ENCODE measurements at places on chromosomes 1 and 21.

DNA sequence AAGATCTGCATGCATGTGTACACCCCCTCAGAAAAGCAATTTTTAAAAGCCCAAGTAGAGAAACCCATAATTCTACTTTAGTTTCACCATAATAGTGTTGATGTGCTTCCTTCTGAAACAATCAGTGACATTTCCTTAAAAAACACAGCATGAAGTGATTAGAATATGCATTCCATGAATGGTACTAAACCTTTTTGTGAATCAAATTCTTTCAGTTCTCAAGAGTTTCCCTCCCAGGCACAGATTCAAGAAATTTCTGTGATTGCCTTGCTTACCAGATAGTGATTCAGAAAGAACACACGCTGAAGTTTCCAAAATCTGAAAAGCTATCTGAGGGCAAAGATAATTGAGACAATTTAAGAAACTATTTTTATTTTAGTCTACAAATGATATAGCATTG is 136.4 kb upstream of the ADGRL2 start:
- no peak for DNase-seq

GRCh38 chr1:210239349-210240111 is 6.9 kb downstream of the SERTAD4 start:
- DNase-seq, result no peak

DNA sequence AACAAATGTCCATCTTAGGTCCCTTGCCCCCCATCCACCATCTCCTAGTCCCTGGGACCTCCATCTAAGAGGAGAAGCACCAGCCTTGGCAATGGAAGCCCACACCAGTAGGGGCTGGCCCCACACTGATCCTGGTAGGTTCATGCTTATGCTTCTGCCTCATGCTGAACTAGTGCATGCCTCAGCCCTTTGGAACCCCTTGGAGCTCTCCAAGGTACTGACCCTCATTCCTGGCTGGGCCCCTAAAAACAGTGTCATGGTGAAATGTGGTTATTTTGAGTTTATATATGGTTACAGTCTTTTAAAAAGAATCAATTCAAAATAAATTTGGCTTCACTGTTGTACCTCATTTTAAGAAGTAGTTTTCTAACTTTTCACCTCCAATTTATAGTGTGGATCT is 108.3 kb downstream of the HIVEP3 start:
- DNase-seq, result peak; percentile 57

GRCh38 chr1:36773827-36774541 is 260.3 kb downstream of the GRIK3 start:
- DNase-seq, result no peak

- DNase-seq, result no peak
Observed at GRCh38 chr21:17428484-17428869, 84.4 kb upstream of the CXADR start.

DNA sequence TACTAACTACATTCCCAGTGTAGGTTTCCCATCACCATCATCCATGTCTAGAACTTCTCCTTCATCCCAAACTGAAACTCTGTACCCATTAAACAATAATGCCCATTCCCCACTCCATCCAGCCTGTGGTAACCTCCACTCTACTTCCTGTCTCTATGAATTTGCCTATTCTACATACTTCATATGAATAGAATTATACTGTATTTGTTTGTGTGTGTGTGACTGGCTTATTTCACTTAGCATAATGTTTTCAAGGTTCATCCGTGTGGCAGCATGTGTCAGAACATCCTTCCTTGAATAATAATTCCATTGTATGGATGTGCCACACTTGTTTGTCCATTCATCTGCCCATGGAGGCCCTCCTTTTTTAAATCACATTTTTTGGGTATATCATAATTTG is 35.7 kb downstream of the ATP2B4 start:
- no peak for DNase-seq

DNA sequence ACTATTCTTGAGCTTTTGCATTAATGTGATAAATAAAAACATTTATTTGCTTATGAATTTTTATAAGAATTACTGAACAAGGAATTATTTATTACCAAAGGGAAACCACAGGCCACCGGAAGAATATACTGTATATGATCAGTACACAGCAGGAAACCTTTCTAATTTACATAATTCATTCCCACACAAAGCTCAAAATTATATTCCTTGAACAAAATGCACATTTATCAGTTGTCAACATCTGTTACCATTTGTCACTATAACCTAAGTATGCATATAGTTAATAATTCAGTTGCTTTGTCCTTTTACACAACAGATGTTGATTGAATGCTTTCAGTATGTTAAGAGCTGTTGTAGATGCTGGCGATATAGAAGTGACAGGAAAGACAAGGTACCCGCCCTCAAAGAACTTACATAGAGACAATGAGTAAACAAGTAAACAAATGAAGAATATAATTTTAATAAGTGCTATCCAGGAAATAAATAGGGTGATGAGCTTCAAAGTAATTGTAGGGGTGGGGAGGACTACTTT is 27.2 kb downstream of the VPS45 start:
- no peak for DNase-seq

DNA sequence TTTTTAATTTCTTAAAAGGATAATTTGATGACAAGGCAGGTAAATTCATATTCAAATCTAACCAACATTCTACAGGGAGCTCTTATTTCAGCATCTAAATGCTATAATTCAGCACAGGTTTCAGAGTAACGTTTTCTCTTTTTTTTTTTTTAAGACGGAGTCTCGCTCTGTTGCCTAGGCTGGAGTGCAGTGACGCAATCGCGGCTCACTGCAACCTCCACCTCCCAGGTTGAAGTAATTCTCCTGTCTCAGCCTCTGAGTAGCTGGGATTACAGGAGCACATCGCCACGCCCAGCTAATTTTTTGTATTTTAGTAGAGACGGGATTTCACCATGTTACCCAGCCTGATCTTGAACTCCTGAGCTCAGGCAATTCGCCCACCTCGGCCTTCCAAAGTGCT is 66.5 kb downstream of the EIF4G3 start:
- no peak for DNase-seq

GRCh38 chr1:151267760-151268159 is 13.2 kb downstream of the PSMD4 start:
- DNase-seq, result no peak

DNA sequence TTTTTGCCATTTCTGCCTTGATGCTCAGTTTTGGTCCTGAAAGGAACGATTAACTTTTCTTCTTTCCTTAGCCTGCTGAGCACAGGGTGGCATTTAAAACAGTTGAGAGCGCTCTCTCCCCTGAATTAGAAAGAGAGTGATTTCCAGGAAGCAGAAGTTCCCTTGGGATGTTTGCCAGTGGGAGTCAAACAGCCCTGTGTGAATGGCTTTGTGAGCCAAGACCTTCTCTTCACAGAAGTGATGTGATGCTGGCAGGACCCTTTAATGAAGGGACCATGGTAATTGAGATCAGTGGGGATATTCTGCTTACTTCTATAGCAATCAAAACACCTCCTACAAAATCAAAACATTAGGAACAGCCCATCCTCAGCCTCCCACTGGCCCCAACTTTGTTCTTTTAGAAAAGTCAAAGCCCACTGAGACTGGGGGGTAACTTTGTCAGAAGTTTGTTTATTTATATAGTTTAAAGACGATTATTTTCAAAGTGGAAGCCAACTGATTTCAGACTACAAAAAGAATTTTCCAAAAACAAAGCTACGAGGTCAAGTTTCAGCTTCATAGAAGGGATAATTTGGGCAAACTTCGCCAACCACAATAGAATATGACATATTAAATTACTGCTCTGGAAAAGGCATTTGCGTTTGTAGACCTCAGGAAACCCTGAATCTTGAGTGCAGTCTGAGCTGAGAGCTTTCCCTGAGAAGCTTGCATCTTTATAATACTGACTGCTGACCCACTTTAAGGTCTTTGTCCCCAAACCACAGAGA is 122.7 kb downstream of the GABPA start:
- no peak for DNase-seq

DNA sequence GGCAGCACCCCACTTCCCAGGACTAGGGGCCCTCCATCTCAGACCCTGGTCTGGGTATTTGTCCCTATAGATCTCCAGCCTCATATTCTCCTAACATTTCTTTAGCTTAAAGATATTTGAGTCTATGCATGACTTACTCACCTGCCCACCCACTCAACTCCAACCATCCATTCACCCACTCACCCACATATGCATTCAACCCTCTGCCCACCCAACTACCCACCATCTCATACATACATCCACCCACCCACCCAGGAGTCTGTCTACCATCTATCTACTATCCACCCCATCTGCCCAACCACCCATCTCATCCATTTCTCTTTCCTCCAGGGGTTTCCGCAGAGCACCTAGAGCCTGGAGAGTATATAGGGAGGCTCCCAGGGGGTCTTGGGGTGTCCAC is 42.7 kb downstream of the FAAH start:
- DNase-seq, result no peak

GRCh38 chr1:7388141-7388487 is 383.0 kb upstream of the VAMP3 start:
- DNase-seq, result no peak

DNA sequence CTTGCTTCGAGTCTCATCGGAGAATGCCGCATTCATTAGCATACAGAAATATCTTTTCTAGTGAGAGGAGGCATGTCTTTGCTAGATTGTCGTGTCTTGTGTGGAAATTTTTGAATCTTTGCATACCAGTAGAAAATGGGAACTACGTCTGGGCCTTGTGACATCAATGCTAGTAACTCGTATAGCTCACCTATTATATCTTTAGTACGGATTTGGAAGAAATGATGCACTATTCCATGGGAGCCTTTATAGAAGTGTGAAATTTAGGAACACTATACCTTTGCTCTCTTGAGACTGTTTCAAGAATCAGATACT is 835 bp downstream of the UHMK1 start:
- no peak for DNase-seq

DNA sequence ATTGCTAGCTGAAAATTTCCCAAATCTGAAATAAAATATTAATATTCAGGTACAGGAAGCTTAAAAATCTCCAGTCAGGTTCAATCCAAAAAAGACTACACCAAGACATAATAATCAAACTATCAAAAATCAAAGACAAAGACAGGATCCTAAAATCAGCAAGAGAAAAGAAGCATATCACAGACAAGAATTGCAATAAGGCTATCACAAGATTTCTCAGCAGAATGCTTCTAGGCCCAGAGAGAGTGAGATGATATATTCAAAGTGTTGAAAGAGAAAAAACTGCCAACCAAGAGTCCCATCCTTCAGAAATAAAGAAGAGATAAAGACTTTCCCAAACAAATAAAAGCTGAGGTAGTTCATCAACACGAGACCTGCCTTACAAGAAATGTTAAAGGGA is 5.0 kb upstream of the SELP start:
- no peak for DNase-seq

- DNase-seq, result no peak
Observed at GRCh38 chr1:53061123-53061858, 722 bp upstream of the PODN start.

- no peak for DNase-seq
Observed at GRCh38 chr1:86645851-86646250, 58.5 kb upstream of the SH3GLB1 start.

DNA sequence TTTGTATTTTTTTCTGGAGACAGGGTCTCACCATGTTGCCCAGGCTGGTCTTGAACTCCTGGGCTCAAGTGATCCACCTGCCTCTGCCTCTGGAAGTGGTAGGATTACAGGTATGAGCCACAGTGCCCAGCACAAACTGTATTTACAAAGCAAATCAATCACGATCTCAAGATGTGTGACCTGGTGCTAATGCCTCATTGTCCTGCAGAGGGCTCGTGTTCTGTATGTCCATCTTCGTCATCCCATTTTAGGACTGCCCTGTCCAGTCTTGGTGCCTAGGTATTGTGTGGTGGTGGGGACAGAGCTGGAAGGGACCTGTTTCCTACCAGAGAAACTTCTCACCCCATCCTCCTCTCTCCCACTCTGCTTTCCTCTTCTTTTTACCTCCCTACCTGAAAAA is 20.2 kb downstream of the PROK1 start:
- DNase-seq, result no peak

GRCh38 chr1:236952246-236953003 is 51.8 kb downstream of the MT1HL1 start:
- no peak for DNase-seq

DNA sequence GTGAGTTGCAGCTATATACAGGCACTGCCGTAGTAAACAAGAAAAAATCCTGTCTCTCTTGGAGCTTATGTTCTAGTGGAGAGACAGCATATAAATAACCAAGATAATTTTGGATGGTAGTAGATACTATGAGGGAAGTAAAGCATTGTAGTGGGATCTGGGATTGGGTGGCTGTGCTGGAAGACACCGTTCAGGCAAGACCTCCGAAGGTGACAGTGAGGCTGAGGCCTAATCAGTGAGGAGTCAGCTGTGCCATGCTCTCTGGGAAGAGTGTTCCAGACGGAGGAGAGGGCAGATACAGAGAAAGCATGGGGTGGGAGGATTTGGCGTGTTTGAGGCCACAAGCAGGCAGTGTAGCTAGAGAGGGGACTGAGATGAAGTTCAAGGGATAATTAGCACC is 6.0 kb downstream of the TMEM222 start:
- no peak for DNase-seq

- no peak for DNase-seq
Observed at GRCh38 chr21:41819856-41820281, 53.0 kb upstream of the RIPK4 start.

DNA sequence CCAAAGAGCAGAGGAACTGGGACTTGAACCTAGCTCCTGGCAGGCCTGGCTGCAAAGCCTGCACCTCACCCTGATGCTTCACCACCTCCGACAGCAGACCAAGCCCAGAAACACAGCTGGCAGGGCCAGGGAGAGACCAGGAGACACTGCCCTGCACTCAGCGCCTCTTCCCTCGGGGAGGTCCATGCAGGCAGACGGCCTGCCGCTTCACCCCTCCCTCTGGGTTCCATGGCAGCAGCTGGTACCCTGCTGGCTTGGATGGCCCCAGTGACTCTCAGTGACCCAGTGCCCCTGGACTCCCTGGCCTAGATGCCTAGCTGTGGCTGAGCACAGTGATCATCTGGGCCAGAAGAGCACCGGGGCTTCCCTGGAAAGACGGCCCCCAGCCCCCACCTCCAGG is 65.3 kb upstream of the TARDBP start:
- no peak for DNase-seq

- no peak for DNase-seq
Observed at GRCh38 chr21:43903451-43904091, 38.5 kb downstream of the AGPAT3 start.

- DNase-seq, result no peak
Observed at GRCh38 chr1:172781513-172782140, 122.7 kb downstream of the FASLG start.

- no peak for DNase-seq
Observed at GRCh38 chr1:113217447-113218208, 144.6 kb downstream of the LRIG2 start.

DNA sequence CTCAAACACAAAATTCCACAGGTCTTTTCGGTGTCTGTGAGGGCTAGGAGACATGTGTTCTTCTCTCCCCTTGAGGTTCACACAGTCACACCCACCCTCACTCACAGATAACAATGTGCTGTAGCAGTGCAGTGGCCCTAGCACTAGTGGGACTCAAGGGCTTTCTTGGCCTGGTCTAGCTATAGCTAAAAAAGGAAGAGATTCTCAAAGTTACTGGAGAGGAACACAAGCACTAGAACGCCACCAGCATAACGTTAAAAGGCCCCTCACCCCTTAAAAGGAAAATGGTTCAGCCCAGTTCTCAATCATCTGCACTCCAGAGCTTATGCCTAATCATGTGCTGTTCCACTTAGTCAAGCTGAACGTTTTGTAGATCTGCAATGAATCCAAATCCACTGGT is 39.5 kb downstream of the RGS8 start:
- no peak for DNase-seq

- no peak for DNase-seq
Observed at GRCh38 chr1:110235834-110236682, 25.9 kb downstream of the KCNC4 start.

- DNase-seq, result no peak
Observed at GRCh38 chr1:212618466-212619210, 10.1 kb downstream of the ATF3 start.

- DNase-seq, result no peak
Observed at GRCh38 chr1:155184351-155184811, 10.7 kb downstream of the TRIM46 start.

Data from CD4-positive, alpha-beta T cell treated with Interleukin-10 for 1 hour (primary cell).